Bronchial epithelial cell (primary cell): ENCODE measurements at places on chromosomes 7 and 10. TPM values are rescaled to one million over a fixed set of nuclear protein-coding genes. Genes with fewer than 3 reads are reported as not detected.

Gene HOXA7
- total RNA-seq, result not detected in 2 replicates

Gene RPEL1
- total RNA-seq, result under 0.01 and 0.13 TPM in 2 replicates

Gene MDFIC
- 8.7 and 9.7 TPM in 2 replicates for total RNA-seq

Gene GFRA1
- total RNA-seq, result under 0.01 TPM in 2 replicates

Gene TDRD1
- 1.8 and 2.1 TPM in 2 replicates for total RNA-seq

Gene CALCR
- not detected in 2 replicates for total RNA-seq

Gene UPK3B
- 0.26 and 2.6 TPM in 2 replicates for total RNA-seq

Gene AQP1
- under 0.01 TPM in 1 of 2 replicates, not detected in the other for total RNA-seq

Gene FFAR4
- total RNA-seq, result not detected in 2 replicates

Gene DENND11
- 19.2 and 21.8 TPM in 2 replicates for total RNA-seq

Gene CALHM1
- not detected in 2 replicates for total RNA-seq

Gene LIPJ
- total RNA-seq, result not detected in 2 replicates

Gene FKBP6
- not detected in 2 replicates for total RNA-seq

Gene JAKMIP3
- under 0.01 TPM in 1 of 2 replicates, not detected in the other for total RNA-seq

Gene CRTAC1
- not detected in 2 replicates for total RNA-seq

Gene NPC1L1
- under 0.01 TPM in 2 replicates for total RNA-seq

Gene OR2A1
- not detected in 2 replicates for total RNA-seq

Gene TSPAN13
- total RNA-seq, result 32.6 and 41.6 TPM in 2 replicates

Gene ZNF467
- total RNA-seq, result 0.26 and 3.5 TPM in 2 replicates

Gene PTF1A
- not detected in 2 replicates for total RNA-seq

Gene WIPF3
- total RNA-seq, result under 0.01 TPM in 2 replicates
